ENCODE measurements at places on chromosomes 6 and 20.

DNA sequence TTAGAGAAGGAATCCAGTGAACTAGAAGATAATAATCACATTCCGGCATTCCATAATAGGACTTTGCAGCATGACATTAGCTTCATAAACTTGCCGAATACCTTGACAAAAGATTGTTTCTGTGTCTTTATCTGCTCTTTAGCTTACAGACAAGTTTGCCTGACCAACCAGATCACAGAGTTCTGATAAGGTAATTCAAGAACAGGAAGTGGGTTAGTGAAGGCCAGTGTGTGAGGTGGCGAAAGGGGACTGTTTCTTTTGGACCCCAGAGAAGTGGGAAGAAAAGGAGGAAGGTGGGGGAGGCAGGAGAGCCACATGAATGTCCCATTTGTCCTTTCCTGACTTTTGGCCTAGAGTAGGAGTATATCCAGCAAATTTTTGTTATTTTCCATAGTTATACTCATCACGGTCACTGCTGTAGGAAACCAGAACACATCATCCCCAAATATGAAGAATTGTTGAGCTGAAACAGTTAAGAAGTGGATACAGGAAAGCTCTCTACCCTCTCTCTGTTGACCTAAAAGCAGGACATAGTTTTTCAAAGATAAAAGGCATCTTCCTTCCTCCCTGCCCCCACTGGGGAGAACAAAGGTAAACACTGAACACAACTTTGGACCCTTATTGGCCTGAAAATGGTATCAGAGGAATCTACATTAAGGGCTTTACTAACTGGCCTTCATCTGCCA lies 72.4 kb upstream of the TNFAIP3 start:
- no peak for DNase-seq

- no peak for DNase-seq
Measured at GRCh38 chr6:34593701-34594100, 37.6 kb upstream of the SPDEF start.

- no peak for DNase-seq
Measured at GRCh38 chr6:99099243-99099642, 151.5 kb upstream of the FBXL4 start.

- DNase-seq = no peak
Measured at GRCh38 chr20:61760321-61760720, 305.4 kb downstream of the TAF4 start.

DNA sequence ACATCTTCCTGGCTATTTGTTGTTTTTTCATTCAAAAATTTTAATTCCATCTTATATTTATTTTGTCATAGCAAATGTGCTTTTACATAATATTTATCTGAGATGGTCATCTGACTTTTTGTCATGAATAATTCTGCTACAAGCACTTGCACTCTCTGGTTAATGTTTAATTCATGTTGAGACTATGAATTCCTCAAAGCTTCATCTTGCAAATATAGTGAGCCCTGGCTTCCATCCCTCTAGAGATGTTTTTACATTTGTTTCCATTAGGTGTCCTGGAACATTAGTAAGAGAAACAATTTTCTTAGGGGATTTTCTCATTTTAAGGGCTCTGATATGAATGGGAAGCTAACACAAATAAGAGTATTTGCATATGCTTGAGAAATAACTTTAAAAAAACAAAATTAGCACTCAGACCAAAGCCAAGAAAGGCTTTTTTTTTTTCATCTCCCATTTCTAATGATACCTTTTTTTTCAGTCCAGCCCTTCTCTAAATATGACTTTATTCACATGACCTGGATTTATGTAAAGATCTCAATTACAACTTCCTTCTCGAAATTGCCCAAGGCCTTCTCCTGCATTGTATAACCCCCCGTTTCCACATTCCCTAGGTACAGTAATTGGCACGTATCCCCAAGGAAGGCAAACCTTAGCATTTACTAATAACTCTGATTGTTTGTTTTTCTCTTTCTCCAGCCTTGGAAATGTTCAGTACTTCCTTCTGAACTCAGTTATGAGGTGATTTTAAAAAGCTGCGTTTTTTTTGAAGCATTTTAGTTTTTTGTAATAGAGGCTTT lies 797.0 kb upstream of the GJE1 start:
- DNase-seq = no peak

All from esophagus squamous epithelium (tissue), 5 donors.